GM13976 (cell line): ENCODE measurements at places on chromosomes 4 and X.

DNA sequence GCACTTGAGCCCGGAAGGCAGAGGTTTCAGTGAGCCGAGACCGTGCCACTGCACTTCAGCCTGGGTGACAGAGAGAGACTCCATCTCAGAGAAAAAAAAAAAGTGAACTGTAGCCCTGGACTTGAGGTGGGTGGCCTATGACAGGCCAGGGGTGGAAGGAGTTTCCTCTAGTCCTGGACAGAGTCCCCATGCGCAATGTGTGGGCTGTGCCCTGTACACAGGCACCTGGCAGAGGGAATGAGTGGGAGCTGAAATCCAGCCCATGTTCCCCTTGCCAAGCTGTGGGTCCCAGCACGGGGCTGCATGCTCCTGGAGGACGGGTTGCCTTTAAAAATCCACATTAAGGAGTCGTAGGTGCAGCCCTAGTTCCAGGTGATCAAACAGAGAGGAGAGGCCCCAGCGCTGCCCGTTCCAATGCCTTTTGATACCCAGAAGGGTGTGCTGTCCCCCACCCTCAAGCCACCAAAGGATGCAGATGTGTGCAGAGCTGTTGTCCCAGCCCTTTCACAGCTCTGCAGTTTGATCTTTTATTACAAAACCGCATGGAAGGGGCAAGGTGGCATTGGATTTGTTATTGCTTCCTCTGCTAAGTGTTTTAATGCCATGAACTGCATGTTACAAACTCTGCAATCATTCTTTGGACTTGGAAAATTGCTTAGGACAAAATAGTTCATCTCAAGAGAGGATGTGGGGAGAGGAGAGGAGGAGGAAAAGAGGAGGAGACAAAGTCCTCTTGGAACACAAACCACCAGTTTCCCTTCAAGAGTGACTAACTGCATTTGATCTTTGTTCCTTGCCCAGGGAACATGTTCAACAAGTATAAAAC, 38.0 kb upstream of the PDK3 start:
- no peak for DNase-seq

GRCh38 chr4:184253072-184253420, 35.4 kb upstream of the ENPP6 start:
- DNase-seq, result no peak

DNA sequence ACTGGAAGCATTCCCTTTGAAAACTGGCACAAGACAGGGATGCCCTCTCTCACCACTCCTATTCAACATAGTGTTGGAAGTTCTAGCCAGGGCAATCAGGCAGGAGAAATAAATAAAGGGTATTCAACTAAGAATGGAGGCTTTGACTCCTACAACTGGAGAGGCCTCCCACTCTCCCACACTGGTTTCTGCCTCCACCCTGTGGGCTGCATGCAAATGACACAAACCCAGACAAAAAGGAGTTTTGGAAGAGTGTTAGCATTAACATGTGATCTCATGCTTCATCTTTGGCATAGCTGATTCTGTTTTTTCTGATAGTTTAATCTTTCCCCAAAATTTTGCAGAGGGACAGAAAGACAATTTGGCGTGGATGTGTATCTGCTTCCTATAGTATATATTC, 80.8 kb upstream of the IQCM start:
- DNase-seq, result no peak

DNA sequence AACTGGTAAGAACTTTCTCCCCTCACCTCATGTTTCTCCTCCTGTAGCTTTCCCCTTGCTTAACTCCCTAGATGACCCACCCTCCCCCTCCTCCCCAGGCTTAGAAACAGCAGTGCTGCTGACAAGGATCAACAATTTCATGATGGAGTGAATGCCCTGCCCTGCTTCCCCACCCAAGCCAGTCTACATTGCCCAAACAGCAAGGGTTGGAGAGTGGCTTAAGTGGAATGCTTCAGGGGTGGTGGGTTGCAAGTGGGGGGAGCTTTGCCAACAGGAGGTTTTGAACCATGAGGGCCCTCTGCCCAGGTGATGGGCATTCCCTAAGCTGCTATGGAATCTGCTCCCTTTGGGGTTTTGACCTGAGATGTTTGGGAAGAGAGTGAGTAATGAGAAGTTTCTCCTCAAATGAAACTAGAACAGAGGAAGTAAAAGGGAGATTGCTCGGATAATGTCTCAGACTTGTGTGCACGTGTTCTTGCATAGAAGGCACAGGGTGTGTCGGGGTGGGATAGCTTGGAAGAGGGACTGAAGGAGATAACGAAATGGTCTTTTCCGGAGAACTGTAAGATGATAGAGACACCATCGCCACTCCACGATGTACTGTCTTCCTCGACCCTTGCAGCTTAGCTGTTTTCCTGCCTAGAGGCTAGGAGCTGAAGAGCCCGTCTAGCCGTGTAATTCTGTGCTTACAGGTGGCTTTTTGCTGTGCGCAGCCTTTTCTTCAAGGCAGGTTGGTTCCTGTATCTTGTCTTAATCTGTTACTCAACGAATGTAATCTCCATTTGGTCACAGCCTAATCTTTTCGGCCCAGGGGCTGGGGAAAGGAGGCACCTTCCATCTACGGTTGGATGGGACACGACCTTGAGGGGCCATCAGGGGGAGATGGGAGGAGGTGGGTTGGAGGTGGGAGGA, 10.1 kb downstream of the GDPD2 start:
- DNase-seq, result no peak

DNA sequence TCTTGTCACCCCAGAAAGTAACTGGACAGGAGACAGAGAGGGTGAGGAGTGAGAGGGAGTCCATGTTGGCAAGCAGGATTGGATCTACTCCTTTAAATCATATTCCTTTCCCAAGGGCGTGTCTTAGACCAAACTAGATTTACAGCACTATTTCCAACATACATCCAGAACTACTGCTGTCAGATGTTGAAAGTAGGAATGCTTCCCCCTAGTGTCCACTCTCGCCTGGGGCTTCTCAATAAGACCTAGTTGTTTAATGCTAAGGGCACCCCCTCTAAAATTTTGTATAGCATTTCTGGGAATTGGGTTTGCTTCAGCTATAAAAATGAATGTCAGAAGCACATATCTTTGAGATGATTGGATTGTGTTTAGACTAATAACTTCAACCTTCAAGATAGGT, 13.3 kb downstream of the OFD1 start:
- DNase-seq, result no peak

GRCh38 chr4:73193155-73193554, 65.4 kb downstream of the ANKRD17 start:
- DNase-seq, result peak; percentile 25

- DNase-seq, result no peak
Measured at GRCh38 chrX:3516051-3516541, 169.6 kb upstream of the MXRA5 start.
